ENCODE measurements at places on chromosomes 2 and 18.

GRCh38 chr2:177400337-177400923 is 7.9 kb downstream of the AGPS start:
- DNase-seq = no peak

GRCh38 chr2:192416060-192416459 is 221.3 kb upstream of the TMEFF2 start:
- DNase-seq = no peak

GRCh38 chr2:109467701-109468100 is 146.1 kb downstream of the SEPTIN10 start:
- DNase-seq = no peak

- DNase-seq = no peak
These were observed 575 bp downstream of the TMEM150A start for GRCh38 chr2:85601771-85602475.

- DNase-seq = no peak
These were observed 681.0 kb upstream of the ID2 start for GRCh38 chr2:8000870-8001269.

DNA sequence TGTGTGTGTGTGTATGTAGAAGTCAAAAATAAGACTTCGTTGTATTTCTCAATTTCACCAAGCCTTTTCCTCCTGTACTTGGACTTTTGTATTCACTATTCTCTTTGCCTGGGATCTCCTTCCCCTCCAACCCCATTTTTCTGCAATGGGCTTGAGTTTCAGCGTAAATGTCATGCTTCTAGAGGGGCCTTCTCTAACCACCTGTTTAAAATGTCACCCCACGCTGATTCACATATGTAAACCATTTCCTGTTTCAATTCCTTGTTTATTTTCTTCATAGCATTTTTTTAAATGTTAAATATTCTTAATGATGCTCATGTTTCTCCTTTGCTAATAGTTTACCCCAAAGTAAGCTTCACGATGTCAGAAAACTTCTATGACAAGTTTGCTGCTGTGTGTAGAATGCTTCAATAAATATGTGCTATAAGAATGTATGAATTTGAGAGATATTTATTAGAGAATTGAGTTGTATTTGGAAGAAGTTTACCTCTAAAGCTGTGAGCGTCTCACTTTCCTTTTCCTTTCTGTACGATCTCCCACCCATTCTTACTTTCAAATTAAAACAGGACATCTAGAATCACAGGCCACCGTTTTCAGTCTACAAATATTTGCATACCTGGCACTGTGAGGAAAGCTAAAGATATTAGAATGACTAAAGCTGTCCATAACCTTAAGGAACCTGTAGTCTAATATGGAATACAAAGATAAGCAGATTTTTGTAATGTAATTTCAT is 762.4 kb downstream of the LRRTM4 start:
- no peak for DNase-seq

All from H4 (cell line).